ENCODE measurements at places on chromosomes 2 and 18.

DNA sequence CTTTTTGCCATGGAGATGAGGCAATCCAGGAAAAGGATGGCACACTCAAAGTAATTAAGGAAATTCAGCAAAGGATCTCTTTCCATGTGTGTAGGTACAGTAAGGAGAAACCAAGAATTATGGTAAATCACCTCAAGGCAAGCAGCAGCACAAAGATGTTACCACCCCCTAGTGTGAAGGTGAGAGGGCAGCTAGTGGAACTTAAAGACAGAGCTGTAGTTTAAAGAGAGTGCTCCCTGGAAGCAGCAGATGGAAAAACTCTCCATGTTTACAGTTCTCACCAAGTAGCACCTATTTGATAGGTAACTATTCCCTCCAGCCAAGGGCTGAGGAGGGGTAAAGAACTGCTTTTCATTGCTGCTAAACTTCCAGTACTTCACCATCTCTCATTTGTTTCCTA lies 860.4 kb upstream of the CRIM1 start:
- DNase-seq = no peak

GRCh38 chr2:225069966-225070365 lies 27.7 kb upstream of the DOCK10 start:
- no peak for DNase-seq

DNA sequence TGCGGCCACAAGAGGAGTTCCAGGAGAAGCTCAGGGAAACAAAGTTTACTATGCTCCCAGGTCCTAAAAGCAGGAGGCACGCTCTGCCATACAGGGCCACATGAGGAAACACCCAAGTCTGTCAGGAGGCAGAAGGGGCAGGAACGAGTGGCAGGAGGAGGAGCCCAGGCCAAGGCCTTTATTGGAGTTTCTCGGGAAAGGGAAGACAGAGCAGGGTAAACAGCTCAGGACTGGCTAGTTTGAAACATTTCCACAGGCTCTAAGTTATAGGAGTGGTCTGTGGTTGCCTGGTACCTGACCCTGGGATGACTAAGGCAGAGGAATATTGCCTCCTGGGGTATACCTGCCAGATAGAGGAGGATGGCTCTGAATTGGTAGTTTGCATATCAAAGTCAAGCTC lies 3.7 kb upstream of the ZNF638 start:
- DNase-seq = no peak

DNA sequence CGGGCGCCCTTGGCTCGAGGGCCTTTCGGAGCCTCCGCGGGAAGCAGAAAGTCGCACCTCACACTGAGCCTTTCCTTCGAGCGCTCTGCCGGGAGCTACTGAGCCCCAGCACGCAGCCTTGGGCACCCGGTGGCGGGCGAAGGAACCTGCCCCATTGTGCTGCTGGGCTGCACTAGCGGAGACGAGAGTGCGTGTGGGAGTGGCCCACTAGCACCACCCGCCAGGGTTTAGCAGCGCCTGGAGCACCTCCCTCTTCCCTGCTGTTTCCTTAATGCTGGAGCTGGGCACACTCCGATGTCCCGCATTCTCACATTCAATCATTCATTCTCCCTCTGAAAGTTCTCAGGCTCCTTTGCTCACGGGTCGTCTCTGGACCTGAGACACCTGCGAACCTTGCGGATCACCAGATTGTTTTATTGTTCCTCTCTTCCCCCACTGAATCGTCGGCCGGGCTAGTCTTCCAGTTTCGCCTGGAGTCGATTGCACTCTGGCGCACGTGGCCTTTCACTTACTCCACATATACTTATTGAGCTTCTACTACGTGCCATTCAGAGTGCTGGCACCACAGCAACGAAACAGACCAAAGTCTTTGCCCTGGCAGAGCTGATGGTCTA lies 8.5 kb upstream of the PAX3 start:
- no peak for DNase-seq
